ENCODE measurements at places on chromosomes 5 and 9. TPM values are rescaled to one million over a fixed set of nuclear protein-coding genes. Genes with fewer than 3 reads are reported as not detected.

GRCh38 chr9:130320723-130321481 lies 55.3 kb downstream of the HMCN2 start:
- H3K27ac ChIP-seq: no peak overlapping the region
- H3K4me3 ChIP-seq: no peak overlapping the region
- no peak for DNase-seq
- H3K36me3 ChIP-seq: no peaks in the 10 kb centered on the region

DNA sequence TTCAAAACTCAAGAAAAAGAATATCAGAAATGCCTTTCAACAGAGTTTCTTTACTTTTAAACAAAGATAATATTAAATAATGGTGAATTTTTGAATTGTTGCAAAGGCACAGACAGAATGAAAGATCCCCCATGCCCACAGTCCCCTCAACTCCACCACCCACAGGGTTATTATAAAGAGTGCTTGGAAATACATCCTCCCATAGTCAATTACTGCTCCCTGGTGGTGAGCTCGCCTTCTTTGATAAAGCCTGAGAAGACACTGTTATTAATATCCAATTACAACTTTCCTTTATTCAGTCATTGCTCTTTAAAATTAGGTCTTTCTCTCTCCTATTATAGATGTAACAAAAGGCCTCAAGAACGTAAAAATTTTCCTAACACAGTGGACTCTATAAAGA lies 490.2 kb upstream of the RORB start:
- H3K36me3 ChIP-seq: no peaks in the 10 kb centered on the region
- H3K27ac ChIP-seq: no peak overlapping the region
- no peak for DNase-seq
- H3K4me1 ChIP-seq: no peaks in the 10 kb centered on the region
- H3K4me3 ChIP-seq: no peak overlapping the region

DNA sequence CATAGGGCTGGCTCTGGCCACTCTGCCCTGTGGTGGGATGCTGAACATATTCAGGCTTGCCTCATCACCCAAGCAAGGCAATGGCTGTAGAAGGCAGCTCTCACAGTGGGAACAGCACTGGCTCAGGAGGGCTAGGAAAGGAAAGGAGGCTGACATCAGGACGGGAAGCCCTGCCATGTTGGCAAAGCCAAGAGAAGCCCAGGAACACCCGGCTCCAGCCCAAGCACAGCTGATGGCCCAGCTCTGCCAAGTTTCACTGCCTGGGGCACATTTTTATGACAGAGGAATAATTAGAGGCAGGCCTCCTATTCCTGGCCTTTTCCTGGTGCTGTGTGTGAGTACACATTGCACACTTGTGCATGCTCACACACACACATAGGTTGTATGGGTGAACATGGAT lies 163.6 kb upstream of the SMIM23 start:
- no peak overlapping the region for H3K4me3 ChIP-seq
- no peak for DNase-seq
- no peaks in the 10 kb centered on the region for H3K27me3 ChIP-seq

GRCh38 chr5:38666668-38667498 lies 110.4 kb upstream of the LIFR start:
- DNase-seq: no peak
- H3K27ac ChIP-seq: peak overlapping the region; percentile 86
- H3K36me3 ChIP-seq: no peaks in the 10 kb centered on the region
- no peaks in the 10 kb centered on the region for H3K4me1 ChIP-seq
- H3K27me3 ChIP-seq: no peaks in the 10 kb centered on the region

DNA sequence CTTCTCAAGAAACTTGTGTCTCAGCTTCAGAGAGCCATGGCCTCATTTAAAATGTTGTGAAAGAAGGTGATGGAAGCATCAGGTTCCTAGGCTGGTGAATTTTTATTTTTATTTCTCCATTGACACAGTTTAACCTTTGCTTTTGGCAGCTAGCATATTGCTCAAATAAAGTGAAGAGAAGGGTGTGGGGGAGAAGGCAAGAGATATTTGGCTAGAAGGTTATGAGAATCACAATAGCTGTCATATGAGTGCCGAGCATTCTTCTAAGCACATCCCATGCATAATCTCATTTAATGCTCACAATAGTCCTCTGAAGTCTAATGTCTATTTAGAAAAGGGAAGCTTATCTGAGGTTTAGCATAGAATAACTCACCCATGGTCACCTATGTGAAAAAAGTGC lies 43.1 kb downstream of the GRIA1 start:
- H3K4me3 ChIP-seq: no peak overlapping the region
- no peak for DNase-seq
- H3K4me1 ChIP-seq: peaks cover 7% of the 10 kb centered on the region
- H3K27ac ChIP-seq: no peak overlapping the region

DNA sequence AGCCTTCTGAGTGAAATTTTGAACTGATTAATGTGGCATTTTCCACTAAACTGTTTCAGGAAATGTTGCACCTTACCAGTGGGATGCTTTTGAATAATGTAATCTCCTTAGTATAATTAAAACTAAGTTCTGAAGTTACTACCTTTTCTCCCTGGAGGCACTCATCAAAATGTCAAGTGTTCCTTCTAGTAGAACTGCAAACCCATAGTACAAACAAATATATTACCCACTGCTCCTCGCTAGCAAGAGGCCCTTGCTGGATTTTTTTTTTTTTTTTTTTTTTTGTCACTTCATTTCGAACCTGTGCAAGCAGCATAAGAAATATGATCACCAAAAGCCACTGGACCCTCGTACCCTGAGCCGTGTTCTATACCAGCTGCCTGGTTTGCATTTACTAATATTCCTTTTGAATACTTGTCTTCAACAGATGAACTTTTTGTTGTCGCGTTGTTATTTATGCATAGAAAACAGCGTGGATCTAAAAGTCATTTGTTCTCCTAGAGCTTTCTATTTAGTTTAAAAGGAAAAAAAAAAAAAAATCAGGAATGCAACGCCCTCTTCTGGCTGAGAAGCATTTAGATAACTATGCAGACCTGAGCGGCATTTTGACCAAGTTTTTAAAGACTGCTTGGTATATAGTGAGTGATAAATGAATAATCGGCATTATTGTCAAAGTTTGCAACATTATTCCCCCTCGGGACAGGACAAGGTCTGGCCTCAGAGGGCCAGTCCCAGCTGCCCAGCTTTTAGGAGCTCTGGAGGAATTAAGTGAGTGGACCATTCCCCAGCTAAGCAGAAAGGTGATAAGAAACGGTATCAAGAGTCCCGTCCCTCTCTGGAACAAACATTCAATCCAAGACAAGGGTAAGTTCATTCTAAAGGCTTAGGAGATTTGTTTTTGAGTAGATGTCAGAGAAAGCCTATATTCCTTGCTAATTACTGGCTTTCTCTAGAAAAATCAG lies 162.5 kb upstream of the KIF2A start:
- no peak for DNase-seq
- H3K27me3 ChIP-seq: no peaks in the 10 kb centered on the region
- no peaks in the 10 kb centered on the region for H3K36me3 ChIP-seq
- peaks cover 2% of the 10 kb centered on the region for H3K4me1 ChIP-seq
- H3K27ac ChIP-seq: no peak overlapping the region
- no peak overlapping the region for H3K4me3 ChIP-seq

GRCh38 chr5:17340379-17340778 lies 122.9 kb downstream of the BASP1 start:
- H3K36me3 ChIP-seq: no peaks in the 10 kb centered on the region
- peaks cover 2% of the 10 kb centered on the region for H3K4me1 ChIP-seq
- H3K4me3 ChIP-seq: no peak overlapping the region
- no peak overlapping the region for H3K27ac ChIP-seq
- DNase-seq: no peak
- no peaks in the 10 kb centered on the region for H3K27me3 ChIP-seq

GRCh38 chr9:109894921-109895758 lies 115.1 kb downstream of the PALM2AKAP2 start:
- H3K36me3 ChIP-seq: no peaks in the 10 kb centered on the region
- DNase-seq: peak; percentile 50
- H3K4me1 ChIP-seq: peaks cover 2% of the 10 kb centered on the region
- no peak overlapping the region for H3K4me3 ChIP-seq

GRCh38 chr5:175687231-175687701 lies 29.4 kb downstream of the HRH2 start:
- DNase-seq: peak; percentile 81
- H3K27me3 ChIP-seq: no peaks in the 10 kb centered on the region

Gene FKBP15
- total RNA-seq: 26.4 TPM

Gene BSPRY
- 0.19 TPM for total RNA-seq

Gene RBM27
- total RNA-seq: 24.9 TPM

Gene CEP72
- 6.5 TPM for total RNA-seq

Gene BHMT2
- total RNA-seq: 16.3 TPM

Gene PFN3
- total RNA-seq: not detected

Gene SLC25A2
- total RNA-seq: 1.1 TPM

Gene NUTM2F
- total RNA-seq: not detected

Gene PRUNE2
- total RNA-seq: 558 TPM

Measured in aorta (tissue), 5 donors.